Progenitor cell of endocrine pancreas (in vitro differentiated cells): ENCODE measurements at places on chromosomes 11 and 22. TPM values are rescaled to one million over a fixed set of nuclear protein-coding genes. Genes with fewer than 3 reads are reported as not detected.

Gene OR52I1
- not detected in 2 replicates for total RNA-seq

Gene CEND1
- not detected in 2 replicates for total RNA-seq

GRCh38 chr11:127412722-127413380 lies 412.3 kb upstream of the KIRREL3 start:
- no peaks in the 10 kb centered on the region for H3K4me1 ChIP-seq
- H3K36me3 ChIP-seq = no peaks in the 10 kb centered on the region
- no peak for DNase-seq
- H3K27ac ChIP-seq = no peak overlapping the region

DNA sequence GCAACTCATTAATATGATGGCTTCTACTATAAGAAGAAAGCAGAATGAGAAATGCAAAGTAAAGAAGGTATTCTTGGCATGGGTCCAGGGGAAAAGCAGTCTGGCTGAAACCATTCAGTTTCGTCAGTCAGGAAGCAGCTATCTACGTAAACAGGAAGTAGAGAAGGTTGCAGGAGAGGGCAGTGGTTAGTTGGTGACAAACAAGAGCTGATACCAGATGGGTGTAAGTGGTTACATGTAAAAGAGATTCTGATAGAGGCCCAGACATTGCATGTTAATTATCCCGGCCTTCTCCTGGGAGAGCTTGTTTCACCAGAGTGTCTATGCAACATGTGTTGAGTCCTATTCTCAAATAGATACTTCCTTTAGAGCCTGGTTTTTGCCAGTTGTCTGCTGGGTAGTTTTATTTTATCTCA lies 58.4 kb upstream of the PSMA1 start:
- H3K36me3 ChIP-seq = peaks cover 17% of the 10 kb centered on the region
- H3K4me3 ChIP-seq = no peak overlapping the region
- H3K27ac ChIP-seq = no peak overlapping the region

Gene GAL3ST1
- 21.6 and 23.7 TPM in 2 replicates for total RNA-seq

Gene BTG4
- total RNA-seq = not detected in 2 replicates

DNA sequence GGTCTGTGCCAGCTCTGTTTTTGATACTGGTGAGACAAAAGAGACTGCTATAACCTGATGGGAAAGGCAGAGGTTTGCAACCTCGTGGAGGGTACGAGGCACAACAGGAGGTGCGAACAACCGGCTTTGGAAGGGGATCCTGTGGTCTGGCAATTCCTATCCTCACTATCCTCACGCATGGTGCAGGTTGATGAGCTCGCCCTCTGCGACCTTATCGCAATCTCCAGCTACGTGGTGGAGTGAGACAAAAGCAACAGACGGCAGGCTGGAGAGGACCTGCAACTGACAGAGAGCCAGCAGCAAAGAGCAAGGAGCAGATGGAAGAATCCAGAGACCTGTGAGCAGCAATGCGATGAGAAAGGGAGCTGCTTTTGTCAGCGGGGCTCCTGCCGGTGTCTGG lies 47.3 kb upstream of the TSKU start:
- no peak for DNase-seq
- no peak overlapping the region for H3K27ac ChIP-seq
- no peaks in the 10 kb centered on the region for H3K36me3 ChIP-seq
- H3K4me3 ChIP-seq = no peak overlapping the region

- peaks cover 3% of the 10 kb centered on the region for H3K36me3 ChIP-seq
- DNase-seq = no peak
- H3K27me3 ChIP-seq = peaks cover 7% of the 10 kb centered on the region
- H3K27ac ChIP-seq = no peak overlapping the region
- H3K4me1 ChIP-seq = peaks cover 16% of the 10 kb centered on the region
Observed at GRCh38 chr11:1330473-1330872, 21.0 kb upstream of the TOLLIP start.

DNA sequence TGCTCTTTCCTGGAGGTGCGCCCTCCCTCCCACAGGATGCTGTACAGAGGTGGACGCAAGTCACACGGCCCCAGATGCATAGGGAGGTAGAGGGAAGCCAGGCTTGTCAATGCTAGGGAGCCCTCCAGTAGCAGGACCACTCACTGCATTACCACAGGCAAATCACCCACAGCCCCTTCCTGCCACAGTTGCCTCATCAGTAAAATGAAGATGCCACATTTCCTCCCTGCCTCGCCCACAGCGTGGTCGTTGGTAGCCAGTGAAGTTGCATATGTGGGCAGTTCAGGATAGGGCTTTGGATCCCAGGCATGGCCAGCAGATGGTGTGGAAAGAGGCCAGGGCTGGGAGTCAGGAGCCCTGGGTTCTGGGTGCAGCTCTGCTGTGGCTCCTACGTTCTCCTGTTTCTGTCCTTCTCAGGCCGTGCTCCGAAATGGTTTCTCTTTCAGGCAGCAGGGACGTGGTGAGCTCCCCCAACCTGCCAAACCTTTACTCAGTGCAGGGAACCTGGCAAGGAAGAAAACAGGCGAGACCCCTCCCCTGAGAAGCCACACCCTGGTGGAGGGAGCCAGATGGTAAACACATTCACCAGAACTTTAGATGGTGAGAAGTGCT lies 22.6 kb downstream of the DAGLA start:
- no peaks in the 10 kb centered on the region for H3K36me3 ChIP-seq
- H3K4me1 ChIP-seq = peaks cover 21% of the 10 kb centered on the region
- no peak overlapping the region for H3K27ac ChIP-seq
- DNase-seq = no peak
- no peak overlapping the region for H3K4me3 ChIP-seq
- H3K27me3 ChIP-seq = peaks cover 35% of the 10 kb centered on the region

- peaks cover 1% of the 10 kb centered on the region for H3K4me1 ChIP-seq
- no peaks in the 10 kb centered on the region for H3K36me3 ChIP-seq
- no peak for DNase-seq
Observed at GRCh38 chr22:48099671-48100070, 1337.2 kb downstream of the TBC1D22A start.

Gene GLB1L3
- not detected in 2 replicates for total RNA-seq

DNA sequence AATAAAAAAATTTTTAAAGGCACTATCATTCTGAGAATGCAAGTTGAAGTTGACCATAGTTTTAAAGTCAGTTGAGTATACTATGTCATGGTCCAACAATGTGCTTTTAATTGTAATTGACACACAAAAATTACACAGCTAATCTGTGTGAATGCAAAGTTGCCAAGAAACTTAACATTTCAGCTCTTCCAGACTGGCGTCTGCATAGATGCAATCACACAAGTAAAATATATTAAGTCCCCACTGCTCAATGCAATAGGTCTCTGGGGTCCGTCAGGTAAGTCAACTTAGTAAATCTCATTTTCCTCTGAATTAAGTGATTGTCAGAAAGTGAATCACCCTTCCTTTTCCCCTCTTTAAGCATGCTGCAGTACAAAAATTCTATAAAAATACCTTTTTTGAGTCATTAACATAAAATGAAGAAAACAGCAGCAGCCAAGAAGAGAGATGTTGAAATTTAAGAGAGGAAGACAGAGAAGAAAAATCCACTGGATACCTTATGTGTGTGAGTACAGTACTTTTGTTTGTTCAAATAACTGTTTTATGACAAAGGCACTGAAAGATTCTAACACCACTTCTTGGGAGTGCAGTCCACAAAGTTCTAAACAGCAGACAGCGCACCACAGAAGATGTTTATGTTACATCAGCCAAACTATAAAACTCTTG lies 5.1 kb downstream of the FZD4 start:
- DNase-seq = no peak
- peaks cover 11% of the 10 kb centered on the region for H3K36me3 ChIP-seq
- peaks cover 42% of the 10 kb centered on the region for H3K4me1 ChIP-seq
- no peak overlapping the region for H3K27ac ChIP-seq
- no peaks in the 10 kb centered on the region for H3K27me3 ChIP-seq

GRCh38 chr22:48784701-48785503 lies 1042.8 kb downstream of the BRD1 start:
- no peak overlapping the region for H3K4me3 ChIP-seq
- H3K4me1 ChIP-seq = no peaks in the 10 kb centered on the region
- H3K27ac ChIP-seq = no peak overlapping the region
- H3K27me3 ChIP-seq = peaks cover 11% of the 10 kb centered on the region
- no peak for DNase-seq
- H3K36me3 ChIP-seq = no peaks in the 10 kb centered on the region

Gene TEX54
- total RNA-seq = not detected in 2 replicates

DNA sequence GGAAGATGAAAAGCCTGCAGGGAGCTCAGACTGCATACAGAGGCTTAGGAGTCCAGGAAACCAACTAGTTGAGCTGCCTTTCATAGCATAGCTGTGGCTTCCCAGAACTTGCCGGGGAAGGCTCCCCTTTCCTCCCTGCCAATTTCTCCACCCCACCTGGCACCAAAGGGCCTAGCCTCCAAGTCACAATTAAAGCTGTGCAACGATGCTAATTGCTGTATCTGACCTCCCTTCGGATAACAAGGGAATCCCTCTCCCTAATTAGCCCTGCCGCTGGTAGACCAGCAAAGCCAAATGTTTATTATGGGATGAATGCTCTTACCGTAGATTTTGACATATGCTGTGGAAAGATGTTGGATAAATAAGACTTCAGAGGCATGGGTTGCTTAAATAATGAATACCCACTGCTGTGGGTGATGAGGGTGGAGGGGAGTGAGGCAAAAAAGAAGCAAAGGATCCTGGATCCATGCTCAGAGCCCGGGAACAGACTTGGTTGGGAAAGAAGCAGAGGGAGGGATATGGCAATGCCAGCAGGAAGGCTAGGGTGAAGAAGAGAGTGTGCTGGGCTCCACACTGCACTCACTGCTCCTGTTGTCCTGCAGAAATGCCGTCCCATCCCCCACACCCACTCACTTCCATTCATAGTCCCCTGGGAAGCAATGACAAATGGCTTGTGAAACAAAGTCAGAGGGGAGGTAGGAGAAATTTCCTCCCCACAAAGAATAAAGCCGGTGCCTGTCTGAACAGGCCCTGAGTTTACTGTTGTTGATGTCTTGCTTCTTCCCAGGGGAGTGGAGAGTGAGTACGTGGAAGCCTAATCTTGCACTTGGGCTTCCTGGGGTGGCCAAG lies 608.1 kb upstream of the CADM1 start:
- no peak overlapping the region for H3K4me3 ChIP-seq
- DNase-seq = no peak
- H3K4me1 ChIP-seq = no peaks in the 10 kb centered on the region

DNA sequence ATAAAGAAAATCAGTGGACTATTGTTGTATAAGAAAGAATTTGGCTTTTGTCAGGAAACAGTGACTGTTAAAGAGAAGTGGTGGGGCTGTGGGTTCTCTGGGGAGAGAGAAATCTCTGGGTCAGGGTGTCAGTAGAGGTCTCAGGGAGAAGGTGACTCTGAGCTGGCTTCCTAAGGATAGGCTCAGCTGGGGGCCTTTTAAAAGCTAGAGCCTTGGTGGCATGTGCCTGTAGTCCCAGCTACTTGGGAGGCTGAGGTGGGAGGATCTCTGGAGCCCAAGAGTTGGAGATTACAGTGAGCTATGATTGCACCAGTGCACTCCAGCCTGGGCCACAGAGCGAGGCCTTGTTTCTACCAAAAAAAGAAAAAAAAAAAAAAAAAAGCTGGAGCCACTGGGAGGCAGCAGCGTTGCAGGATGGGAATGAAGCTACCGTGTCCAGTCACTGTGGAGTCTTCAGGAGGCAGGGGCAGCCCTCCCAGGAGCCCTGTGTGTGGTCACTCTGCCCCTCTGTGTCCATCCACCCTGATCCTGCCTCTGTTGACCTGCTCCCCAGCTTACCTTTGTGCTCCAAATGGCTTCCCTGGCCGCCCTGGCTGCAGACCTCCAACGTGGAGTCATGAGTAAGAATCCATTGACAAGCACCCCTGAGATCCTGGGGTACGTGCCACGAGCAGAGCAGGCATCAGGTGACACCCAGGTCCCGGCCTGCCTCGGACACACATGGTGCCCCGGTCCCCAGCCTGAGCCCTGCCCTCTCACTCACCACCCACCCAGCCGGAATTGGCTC lies 5.4 kb upstream of the MIF start:
- H3K4me1 ChIP-seq = peaks cover 6% of the 10 kb centered on the region
- no peak for DNase-seq
- H3K4me3 ChIP-seq = no peak overlapping the region
- H3K27me3 ChIP-seq = no peaks in the 10 kb centered on the region
- H3K27ac ChIP-seq = peak overlapping the region; percentile 56
- H3K36me3 ChIP-seq = peaks cover 8% of the 10 kb centered on the region

GRCh38 chr11:124101737-124102136 lies 13.5 kb upstream of the VWA5A start:
- H3K4me1 ChIP-seq = no peaks in the 10 kb centered on the region
- DNase-seq = no peak
- no peak overlapping the region for H3K4me3 ChIP-seq

- H3K27me3 ChIP-seq = no peaks in the 10 kb centered on the region
- peaks cover 26% of the 10 kb centered on the region for H3K4me1 ChIP-seq
- peak overlapping the region; percentile 17 for H3K27ac ChIP-seq
- no peak overlapping the region for H3K4me3 ChIP-seq
Observed at GRCh38 chr22:35894937-35895708, 133.5 kb downstream of the RBFOX2 start.

- no peaks in the 10 kb centered on the region for H3K27me3 ChIP-seq
- H3K27ac ChIP-seq = no peak overlapping the region
- H3K36me3 ChIP-seq = no peaks in the 10 kb centered on the region
- peaks cover 5% of the 10 kb centered on the region for H3K4me1 ChIP-seq
- no peak for DNase-seq
Observed at GRCh38 chr11:108793138-108793537, 128.3 kb downstream of the DDX10 start.

DNA sequence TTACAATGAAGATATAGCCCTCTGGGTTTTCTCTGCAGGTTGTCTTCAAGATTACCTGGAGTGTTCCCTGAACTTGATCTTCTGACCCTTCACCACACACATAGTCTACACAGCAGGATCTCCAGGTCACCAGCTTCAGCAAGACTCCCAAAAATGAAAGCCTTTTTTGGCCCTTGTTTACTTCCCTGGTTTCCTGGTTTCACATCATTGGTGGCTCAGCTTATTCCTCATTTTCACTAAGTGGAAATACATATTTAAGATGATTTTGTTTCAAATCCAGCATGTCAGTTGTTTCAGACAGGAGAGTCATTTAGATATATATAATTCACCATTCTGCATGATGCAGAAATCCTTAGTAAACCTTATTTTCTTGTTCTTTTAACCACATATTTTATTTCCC lies 41.6 kb upstream of the MPEG1 start:
- no peak for DNase-seq
- no peak overlapping the region for H3K4me3 ChIP-seq
- no peaks in the 10 kb centered on the region for H3K36me3 ChIP-seq
- H3K4me1 ChIP-seq = peaks cover 1% of the 10 kb centered on the region

Gene MYBPC3
- 0.10 and 0.22 TPM in 2 replicates for total RNA-seq
